ENCODE measurements at places on chromosomes 12 and 14.

- DNase-seq = no peak
Observed at GRCh38 chr14:101514136-101514535, 47.2 kb upstream of the DIO3 start.

DNA sequence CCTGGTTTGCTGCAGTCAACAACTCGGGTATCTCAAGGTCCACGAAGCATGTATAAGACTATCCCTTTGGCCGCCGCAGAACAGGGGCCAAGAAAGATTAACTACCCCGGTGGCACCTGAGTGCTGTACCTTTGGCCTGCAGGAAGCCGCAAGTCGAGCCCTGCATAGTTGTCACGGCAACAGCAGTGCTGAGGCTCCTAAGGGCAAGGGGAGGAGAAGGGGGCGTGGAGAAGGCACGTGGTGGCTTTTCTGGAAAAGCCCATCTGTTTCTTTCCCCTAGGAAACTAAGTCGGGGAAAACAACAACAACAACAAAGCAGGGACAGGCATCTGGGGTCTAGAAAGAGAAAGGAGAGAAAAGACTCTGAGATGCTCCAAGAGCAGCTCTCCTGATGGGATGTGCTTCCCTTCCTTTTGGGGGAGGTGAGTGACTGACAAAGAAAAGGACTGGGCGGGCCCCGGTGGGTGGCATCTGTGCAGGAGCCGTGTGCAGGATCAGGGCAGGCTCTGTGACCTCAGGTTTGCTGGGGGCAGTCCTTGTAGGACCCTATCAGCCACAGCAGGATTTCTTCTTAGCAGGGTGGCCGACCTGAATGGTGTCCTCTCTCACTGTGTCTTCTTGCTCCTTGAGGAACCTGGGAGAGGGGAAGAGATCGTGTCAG, 123.9 kb downstream of the PRMT8 start:
- no peak for DNase-seq

- no peak for DNase-seq
Observed at GRCh38 chr12:129294868-129295267, 441.6 kb downstream of the GLT1D1 start.

DNA sequence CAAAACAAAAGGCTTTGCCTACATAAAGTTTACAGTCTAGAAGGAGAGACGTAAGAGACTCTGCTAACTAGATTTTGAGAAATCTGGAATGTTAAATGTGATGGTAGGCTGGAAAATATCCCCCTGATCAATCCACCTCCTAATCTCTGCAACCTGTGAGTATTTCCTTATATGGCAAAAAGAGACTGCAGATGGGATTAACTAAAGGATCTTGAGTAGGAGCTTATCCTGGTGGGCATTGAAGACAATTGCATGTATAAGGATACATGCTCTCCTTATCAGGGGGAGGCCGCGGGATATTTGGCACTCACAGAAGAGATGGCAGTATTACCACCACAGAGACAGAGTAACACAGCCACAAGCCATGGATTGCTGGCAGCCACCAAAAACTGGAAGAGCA, 95.2 kb downstream of the EGLN3 start:
- no peak for DNase-seq

GRCh38 chr14:58639842-58640484, 2.2 kb downstream of the DACT1 start:
- peak; percentile 12 for DNase-seq

GRCh38 chr12:18982226-18982949, 147.1 kb upstream of the PLEKHA5 start:
- no peak for DNase-seq

DNA sequence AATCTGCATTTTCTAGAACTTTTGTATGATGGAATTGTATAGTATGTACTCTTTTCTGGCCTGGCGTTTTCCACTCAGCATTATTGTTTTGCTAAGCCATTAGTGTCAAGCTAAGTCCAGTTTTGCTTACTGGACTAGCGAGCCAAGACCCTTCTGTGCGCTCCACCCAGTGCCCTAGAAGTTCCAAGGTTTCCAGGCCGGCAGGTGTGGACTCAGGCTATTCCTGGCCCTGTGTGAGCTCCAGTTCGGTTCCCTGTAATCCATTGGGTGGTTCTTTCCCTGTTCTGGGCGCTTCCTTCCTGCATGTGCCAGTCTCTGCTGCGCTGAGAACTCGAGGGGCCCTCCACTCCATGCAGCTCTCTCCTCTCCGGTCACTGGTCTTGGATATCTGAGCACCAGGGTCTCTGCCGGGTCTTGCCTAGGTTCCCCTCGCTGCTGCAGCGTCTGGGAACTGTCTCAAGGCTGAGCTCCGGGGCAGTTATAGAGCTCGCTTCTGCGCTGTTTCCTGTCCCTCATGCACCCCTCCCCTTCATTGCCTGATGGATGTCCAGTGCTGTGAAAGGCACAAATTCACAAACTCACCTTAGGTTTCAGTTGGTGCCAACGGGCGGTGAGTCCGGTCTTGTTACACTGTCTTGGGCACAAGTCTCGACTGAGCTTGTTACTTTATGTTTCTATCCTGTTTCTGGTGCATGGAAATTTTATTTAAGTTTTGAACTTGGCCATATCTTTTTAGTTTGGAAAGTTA, 100.8 kb downstream of the ADGRD1 start:
- DNase-seq = no peak

DNA sequence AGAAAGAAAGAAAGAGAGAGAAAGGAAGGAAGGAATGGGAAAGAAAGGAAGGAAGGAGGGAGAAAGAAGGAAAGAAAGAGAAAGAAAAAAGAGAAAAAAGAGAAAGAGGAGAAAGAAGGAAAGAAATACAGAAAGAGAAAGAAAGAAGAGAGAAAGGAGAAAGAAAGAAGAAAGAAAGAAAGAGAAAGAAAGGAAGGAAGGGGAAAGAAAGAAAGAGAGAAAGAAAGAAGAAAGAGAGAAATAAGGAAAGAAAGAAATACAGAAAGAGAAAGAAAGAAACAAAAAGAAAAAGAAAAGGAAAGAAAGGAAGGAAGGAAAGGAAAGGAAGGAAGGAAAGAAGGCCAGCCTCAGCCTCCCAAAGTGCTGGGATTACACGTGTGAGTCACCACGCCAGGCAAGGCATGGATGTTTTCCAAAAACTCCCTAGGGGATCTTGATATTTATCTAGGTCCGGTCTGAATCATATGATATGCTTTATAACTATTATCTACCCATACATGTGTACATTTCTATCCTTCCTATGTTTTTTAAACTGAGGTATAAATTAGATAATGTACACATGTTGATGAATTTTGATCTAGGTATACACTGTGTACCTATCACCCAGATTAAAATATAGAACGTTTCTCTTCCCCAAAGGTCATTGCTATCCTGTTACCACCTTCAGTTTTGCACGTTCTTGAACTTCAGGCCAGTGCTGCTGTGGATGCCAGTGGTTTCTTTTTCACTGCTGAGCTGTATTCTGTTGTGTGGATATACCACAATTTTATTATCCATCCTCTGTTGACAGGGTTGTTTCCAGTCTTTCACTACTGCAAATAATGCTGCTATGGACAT, 177.9 kb downstream of the RBM19 start:
- no peak for DNase-seq

GRCh38 chr12:118689793-118690192, 291.5 kb upstream of the SRRM4 start:
- DNase-seq = no peak

- no peak for DNase-seq
Observed at GRCh38 chr12:1851151-1851701, 30.9 kb downstream of the LRTM2 start.

DNA sequence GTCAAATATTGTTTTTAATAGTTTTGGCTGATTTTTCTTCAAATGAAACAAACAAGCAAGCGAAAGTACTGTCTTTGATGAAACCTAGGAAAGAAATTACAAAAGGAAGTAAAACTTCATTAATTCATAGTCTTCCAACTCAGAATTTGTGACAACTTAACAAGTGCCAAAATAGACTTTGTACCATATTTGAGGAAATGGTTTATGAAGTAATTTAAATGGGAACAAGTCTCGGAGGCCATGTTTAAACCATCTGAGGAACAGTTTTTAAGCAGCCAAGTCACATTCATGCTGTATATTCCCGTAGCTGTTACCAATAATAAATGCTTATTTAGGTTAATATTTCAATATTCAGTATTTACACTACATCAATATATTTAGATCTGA, 745 bp upstream of the ARHGDIB start:
- peak; percentile 51 for DNase-seq

DNA sequence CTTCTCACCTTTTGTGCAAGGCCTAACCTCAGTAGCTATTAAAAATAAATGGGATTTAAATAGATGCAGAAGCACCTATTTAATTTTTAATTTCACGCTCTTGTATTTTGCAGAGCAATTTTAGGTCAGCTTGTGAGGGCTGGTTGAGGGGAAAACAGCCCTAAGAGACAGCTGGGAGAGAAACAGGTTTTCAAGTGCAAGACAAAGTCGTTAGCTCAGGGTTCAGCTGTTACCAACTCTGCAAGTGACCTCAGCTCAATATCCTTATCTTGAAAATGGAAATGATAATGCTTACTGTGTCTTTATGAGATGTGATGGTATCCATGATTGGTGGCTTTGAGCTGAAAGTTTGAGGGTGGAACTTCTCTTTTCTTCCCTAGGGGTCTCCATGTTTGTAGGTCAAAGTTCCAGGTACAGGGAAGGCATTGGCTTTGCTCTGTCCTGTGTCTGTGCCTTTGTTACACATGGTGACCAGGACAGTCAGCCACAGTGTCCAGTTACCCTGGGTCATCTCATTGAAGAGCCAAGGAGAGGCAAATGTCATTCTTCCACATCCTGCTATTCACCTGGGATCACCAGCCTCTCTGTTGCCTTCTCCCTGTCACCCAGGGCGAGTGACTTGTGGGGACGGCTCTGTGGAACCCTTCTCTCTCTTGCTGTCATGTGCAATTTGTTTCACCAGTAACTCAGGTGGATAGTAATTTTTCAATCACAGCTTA, 100.3 kb downstream of the SAMD4A start:
- DNase-seq = no peak

DNA sequence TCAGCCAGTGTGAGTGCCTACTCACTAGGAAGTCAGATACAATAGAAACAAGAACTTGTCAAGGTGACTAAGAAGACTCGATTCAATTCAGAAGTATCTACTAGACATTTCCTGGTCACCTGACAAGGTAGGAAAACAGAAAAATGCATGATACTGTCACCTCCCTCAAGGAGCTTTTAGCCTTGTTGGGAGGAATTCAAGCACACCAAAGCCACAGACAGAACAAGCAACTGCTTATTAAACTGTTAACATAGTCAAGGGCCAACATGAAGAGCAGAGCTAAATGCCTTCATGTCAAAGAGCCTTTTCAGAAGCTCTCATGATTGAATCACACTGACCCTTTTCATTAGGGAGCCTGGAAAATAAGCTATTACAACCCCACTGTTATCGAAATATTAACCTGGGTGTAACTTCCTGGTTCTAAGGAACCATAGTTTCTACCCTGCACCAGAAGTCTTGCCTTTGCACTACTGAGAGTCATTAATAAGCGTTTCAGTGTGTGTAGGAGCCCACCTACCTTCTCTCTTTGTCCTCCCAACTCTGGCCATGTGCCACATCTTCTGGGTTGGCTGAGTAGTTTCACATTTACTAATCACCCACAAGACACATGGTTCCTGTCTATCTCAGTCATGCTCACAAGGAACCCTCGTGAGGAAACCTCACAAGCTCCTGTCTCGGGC, 31.0 kb upstream of the LGALS3 start:
- peak; percentile 41 for DNase-seq

GRCh38 chr12:3562484-3562883, 71.5 kb downstream of the PRMT8 start:
- DNase-seq = no peak

DNA sequence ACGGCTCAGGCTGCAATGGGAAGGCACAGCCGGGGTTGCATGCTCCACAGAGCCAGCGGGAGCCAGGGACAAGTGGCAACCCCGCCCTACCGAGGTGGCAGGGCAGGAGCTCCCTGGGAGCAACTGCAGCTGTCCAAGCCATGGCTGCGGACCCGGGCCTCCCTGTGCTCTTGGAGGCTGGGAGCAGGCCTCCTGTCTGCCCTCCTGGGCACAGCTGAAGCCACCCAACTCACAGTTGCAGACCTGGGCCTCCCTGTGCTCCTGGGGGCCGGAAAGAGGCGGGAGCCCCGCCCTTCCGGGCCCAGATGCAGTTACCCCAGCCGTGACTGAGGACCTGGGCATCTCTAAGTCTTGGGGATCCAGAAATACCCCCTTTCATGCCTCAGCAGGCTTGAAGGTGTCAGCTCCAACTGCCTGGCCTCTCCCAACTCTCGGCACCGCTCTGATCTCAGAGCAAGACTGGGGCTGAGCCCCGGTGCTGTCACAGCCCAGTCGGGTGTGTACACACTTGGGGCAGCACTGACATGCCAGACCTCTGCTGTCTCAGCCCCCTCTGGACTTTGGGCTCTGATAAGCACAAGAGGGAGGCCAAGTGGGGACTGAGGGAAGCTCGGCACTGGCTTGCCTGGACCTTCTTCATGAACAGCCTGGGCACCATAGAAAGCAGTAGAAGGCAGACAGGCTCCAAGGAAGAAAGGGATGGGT, 7.5 kb upstream of the RASSF9 start:
- no peak for DNase-seq

DNA sequence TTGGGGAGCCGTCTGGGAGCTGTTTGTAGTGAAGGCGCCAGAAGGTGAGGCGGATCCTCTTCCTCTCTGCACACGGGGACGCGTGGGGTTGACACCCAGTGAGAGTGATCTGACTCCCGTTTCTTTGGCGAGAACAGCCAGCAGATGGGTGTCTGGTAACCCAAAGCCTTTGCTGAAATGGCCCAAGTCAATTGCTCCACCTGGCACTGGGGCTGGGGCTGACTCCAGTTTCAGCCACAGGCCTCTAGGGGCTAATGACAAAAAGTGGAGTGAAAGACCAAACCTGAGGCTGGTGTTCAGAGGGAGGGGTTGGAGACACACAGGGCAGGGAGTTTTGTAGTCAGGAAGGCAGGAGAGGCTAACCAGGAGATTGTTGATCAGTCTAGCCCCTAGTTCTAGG, 87.0 kb downstream of the FRMD6 start:
- DNase-seq = no peak

DNA sequence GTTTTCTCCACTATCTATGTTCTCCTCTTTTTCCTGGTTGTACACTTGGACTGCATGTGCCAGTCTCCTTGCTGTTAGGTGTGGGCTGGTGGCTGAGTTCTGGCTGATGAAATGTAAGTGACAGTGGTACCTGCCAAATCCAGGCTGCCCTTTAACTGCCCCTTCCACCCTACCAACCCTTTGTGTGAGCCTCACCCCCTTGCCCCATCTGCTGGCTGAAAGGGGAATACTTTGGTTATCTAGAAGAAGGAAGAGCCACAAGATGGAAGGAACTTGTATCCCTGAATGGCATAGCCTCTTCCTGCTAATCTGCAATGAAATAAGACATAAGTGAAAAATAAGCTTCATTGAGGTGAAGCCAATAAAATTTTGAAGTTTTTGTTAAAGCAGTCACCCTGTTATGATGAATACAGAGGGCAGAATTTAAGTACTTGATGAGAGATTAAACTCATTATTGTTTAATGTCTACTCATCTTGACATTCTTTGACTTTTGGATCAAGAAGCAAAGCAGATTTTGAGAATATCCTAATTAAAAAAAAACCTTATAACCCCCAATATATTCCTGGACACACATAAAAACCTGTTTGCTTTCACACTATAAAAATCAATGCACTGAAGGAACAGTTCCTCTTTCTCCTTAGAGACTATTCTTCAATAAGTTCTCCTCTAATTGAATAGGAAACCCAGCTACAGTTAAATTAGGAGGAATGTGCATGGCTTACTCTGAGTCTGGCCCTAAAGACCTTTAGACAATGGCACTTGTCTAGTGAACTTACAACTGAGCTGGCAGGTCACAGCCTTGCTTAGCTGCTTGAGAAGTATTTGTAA, 262.6 kb upstream of the BTG1 start:
- peak; percentile 81 for DNase-seq

- DNase-seq = no peak
Observed at GRCh38 chr14:104445832-104446381, 133.7 kb upstream of the C14orf180 start.

All from OCI-LY7 (cell line).